ENCODE measurements at places on chromosomes 5 and 9.

GRCh38 chr5:8750100-8750499, 795.8 kb downstream of the SEMA5A start:
- DNase-seq: no peak

DNA sequence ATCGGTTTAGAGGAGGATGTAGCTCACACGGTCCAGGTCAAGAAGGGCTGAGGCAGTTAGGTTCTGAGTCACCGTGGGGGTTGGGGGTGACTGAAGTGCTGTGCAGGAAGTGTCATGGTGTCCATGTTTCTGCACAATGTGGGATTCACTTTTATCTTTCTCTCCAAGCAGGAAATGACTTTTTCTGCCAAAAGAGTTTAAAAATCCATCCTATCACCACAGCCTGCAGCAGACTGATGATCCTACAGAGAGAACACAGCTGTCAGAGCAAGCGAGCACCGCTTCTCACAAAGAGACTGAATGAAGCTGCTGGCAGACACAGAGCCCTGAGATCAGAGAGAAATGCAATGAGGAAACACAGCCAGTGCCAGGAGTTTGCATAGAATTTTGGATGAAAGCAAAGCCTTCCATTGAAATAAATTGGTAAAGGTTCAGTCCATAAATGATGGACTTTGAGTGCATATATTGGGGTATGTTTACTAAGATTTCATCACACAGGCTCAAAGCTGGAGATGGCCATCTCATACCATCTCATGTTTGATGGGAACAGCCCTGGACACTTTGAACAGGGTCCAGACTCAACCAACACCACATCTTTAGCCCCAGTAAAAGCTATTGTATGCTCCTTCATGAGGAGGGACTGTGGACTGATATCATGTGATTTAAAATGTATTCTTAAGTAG, 213.9 kb upstream of the FBXL7 start:
- no peak for DNase-seq

GRCh38 chr9:13860946-13861640, 452.8 kb downstream of the NFIB start:
- DNase-seq: no peak

DNA sequence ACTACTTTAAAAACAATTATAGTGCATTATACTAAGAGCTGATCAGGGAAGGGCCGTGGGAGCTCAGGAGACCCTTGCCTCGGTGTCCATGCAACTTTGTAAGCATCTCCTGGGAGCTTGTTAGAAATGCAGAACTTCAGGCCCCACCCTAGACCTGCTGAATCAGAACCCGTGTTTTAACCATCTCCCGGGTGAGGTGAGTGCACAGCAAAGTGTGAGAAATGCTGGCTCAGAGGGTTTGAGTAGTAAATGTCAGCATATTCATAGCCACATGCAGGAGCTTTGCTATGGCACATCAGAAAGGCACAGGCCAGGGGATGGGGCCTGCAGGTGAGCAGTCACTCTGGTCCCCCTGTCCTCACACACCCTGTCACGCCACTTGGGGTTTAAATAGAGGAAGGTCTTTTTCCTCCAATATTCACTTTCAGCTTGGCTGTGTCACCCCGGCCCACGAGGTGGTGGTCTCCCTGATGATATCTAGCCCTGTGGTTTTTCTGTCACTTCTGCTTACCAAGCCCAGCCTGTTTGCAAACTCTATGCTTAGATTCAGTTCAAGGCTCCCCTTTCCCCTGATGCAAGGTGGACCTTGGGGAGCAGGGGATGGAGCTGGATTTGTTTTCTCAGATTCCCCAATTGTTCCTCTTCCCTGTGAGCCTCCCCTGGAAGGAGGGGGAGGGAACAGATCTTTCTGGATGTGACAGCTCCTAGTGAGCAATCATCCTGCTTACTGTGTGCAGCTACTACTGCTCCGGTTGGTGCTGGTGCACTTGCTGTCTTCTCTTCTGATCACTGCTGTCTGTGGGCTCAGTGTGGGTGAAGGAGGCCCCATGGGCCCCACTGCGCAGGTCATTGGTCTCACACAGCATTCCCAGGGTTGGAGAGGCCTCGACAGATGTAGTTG, 51.8 kb upstream of the TGFBR1 start:
- no peak for DNase-seq

DNA sequence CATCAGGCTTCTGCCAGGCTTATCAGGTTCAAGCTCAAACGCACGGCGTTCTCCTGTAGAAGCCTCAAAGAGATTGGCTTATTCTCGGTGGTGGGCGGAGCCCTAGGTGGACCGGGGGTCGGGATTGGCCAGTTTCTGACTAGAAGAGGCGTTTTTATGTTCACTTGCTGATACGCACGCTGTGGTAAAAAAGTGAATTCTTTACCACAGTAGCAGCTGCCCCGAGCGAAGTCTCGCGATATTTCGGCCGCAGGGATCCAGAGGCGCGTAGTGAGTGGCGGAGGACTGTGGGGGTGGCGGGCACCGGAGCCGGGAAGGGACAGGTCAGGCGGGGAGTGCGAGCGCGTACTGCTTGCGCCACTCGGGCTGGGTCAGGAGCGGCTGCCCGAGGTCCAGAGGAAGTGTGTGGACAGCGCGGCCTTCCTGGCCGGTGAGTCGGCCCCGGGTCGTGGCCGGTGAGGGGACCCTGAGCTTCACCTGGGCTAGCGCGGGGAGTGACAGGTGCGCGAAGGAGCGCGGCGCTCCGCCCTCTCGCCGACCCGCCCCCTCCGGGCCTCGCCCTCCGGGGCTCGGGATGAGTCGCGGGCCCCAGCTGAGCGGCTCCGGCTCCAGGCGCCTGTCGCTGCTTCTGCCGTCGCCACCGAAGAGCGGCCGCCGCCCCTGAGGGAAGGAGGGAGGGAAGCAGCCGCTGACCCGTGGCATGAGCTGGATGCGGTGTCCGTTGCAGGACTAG, at the start of gene DMXL1:
Gene DMXL1 (plus strand): TSS at position 260 of the 733 bp plus-strand sequence. CDS start 483 bp downstream, outside the sequence.
- DNase-seq: peak; percentile 96

- DNase-seq: no peak
Measured at GRCh38 chr5:135271533-135272310, 127.3 kb downstream of the MACROH2A1 start.

- DNase-seq: no peak
Measured at GRCh38 chr5:111143910-111144309, 51.8 kb downstream of the WDR36 start.

- DNase-seq: no peak
Measured at GRCh38 chr9:4262735-4263141, 37.1 kb downstream of the GLIS3 start.

- DNase-seq: no peak
Measured at GRCh38 chr5:149550594-149551226, 529 bp downstream of the CSNK1A1 start.

DNA sequence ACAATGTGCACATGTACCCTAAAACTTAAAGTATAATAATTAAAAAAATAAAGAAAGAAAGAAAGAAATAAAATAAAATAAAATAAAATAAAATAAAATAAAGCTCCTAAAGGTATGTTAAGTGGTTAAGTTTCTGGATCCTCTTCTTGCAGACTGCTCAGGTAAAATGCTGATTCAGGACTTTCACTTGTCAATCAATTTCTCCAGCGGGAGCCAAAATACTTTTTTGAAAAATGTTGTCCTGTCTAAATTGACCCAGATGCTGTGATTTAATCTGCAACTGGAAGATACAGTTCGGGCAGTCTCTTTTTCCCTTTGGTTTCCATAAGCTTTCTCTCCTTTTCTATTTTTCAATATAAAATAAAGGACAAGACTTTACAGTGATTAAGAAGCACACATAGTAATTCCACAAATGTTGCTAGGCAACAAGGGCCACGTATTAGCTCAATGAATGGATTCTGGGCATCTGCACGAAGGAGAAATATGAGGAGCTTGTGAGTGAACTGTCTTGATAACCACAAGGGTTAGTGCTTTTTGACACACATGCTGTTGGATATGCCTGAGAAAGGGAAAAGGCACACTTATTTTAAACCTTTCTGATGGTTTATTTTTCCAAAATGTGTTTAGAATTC, 38.6 kb downstream of the HTR4 start:
- DNase-seq: no peak

- DNase-seq: no peak
Measured at GRCh38 chr5:142427015-142427364, 102.2 kb upstream of the SPRY4 start.

DNA sequence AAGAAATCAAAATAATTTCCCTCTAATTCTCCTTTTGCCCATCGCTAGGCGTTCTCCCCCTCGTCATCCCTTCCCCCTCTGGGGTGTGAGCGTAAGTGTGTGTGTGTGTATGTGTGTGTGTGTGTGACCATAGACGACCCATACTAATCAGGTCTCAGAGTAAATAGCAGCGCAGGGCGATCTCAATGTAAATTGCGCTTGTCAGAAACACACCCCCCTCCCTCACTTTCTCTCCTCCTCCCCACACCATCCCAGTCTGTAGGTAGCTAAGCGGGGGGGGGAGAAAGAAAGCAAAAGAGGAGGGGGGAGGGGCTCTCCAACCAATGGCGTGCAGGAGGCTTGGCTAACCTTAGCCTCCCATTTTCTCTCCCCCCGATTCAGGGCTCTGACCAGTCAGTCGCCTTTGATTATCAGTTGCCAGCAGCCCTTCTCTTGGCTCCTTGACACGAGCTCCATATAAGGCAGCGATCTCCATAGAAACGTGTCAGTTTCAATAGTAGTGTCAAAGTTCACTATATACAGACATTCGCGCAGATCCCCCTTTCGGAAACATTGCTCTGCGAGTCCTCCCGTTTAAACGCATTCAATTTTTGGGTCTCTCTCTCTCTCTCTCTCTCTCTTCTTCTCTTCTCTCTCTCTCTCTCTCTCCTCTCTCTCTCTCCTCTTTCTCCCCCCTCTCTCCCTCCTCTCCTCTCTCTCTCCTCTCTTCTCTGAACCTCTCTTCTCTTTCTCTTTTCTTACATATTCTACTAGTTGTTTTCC, at the start of gene NR2F1:
Gene NR2F1 (plus strand): TSS at position 546 of the 762 bp plus-strand sequence. CDS start 1,802 bp downstream, outside the sequence.
- no peak for DNase-seq

GRCh38 chr5:166166071-166166470, 2125.4 kb upstream of the WWC1 start:
- DNase-seq: no peak

- no peak for DNase-seq
Measured at GRCh38 chr9:76654575-76654974, 109.7 kb upstream of the PCA3 start.

- no peak for DNase-seq
Measured at GRCh38 chr5:105688227-105688792, 1982.4 kb downstream of the EFNA5 start.

GRCh38 chr9:133960568-133961129, 31.5 kb downstream of the VAV2 start:
- no peak for DNase-seq

DNA sequence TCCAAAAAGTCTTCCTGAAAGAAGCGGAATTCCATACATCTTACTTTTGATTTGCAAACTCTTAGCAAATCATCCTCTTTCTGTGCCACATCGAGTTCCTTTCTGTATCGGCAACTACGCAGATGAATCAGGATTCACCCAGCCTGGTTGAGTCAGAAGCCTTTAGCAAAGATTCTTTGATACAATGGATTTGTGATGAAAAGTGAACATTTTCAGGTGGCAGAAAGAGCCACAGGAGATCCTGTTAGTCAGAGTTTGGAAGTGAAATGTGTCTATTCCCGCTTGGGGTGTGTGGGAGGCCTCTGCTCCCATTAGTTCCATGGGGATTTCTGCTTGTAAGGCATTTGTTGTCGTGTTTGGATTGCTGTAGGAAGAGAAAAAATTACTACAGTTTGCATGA, 351.8 kb upstream of the WWC1 start:
- DNase-seq: no peak
